ENCODE measurements at places on chromosomes 2 and 18. TPM values are rescaled to one million over a fixed set of nuclear protein-coding genes. Genes with fewer than 3 reads are reported as not detected.

Gene ST6GAL2
- total RNA-seq: 120 TPM

Gene MYO7B
- total RNA-seq: 0.77 TPM

GRCh38 chr2:36677996-36678605 lies 18.4 kb upstream of the VIT start:
- no peak overlapping the region for H3K4me3 ChIP-seq
- H3K27ac ChIP-seq: no peak overlapping the region
- H3K27me3 ChIP-seq: no peaks in the 10 kb centered on the region
- peak; percentile 62 for DNase-seq

DNA sequence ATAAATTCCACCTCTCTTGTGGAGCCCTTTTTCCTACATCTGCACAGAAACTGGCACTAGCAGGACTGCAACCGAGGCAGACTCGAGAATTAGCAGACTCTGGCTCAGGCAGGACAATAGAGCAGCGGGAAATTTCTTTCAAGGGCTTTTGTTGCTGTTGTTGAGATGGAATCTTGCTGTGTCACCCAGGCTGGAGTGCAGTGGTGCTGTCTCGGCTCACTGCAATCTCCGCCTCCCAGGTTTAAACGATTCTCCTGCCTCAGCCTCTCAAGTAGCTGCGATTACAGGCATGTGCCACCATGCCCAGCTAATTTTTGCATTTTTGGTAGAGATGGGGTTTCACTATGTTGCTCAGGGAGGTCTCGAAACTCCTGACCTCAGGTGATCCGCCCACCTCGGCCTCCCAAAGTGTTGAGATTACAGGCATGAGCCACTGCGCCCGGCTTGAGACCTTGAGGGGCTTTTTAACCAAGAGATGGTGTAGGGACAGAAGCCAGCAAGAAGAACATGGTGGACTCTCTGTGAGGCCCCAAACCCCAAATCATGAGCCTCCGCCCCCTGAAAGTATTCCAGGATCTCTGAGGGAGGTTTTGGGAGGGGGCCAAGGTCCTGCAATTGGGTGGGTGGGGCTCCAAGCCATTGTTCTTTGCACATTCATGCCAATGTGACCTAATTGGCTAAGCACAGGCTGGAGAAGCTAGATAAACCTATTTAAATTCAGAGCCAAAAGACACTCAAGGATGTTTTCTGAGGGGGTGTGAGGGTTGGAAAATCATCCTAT lies 68.4 kb upstream of the MSH2 start:
- no peaks in the 10 kb centered on the region for H3K27me3 ChIP-seq
- H3K4me1 ChIP-seq: peaks cover 3% of the 10 kb centered on the region
- H3K4me3 ChIP-seq: no peak overlapping the region
- no peak for DNase-seq
- no peaks in the 10 kb centered on the region for H3K36me3 ChIP-seq

DNA sequence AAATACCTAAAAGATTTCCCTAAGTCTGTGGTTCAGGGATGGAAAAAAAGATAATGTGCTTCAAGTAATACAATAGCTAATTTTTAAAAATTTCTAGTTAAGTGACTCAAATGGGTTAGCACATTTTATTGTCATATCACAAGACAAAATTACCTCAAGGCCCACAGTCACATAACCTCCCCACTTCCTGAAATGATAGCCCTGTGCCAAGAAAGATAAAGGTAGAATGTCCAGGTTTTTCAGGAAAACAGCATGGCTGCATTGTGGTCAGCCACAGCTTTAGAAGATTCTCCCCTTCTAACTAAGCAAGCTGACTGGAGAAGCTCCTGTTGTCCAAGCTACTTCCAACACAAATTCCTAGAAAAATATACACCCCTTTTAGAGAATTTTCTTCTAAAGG lies 127.1 kb upstream of the SLC35G4 start:
- no peak overlapping the region for H3K4me3 ChIP-seq
- no peaks in the 10 kb centered on the region for H3K4me1 ChIP-seq
- DNase-seq: peak; percentile 55
- no peaks in the 10 kb centered on the region for H3K36me3 ChIP-seq

Gene CFAP65
- 0.27 TPM for total RNA-seq

DNA sequence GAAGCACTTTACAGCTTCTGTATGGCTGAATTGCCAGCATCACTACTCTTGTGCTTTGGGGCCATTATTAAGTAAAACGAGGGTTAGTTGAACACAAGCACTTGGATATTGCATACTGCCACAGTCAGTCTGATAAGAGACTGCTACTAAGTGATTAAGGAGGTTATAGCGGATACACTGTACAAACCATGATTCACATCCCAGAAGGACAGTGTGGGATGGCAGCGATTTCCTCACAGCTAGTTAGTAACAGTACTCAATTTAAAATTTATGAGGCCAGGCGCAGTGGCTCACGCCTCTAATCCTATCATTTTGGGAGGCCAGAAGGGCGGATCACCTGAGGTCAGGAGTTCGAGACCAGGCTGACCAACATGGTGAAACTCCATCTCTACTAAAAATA lies 2.6 kb upstream of the BMPR2 start:
- H3K27ac ChIP-seq: no peak overlapping the region
- H3K36me3 ChIP-seq: no peaks in the 10 kb centered on the region
- peak; percentile 59 for DNase-seq
- H3K27me3 ChIP-seq: no peaks in the 10 kb centered on the region

GRCh38 chr2:59440491-59440890 lies 1113.0 kb downstream of the BCL11A start:
- H3K27me3 ChIP-seq: no peaks in the 10 kb centered on the region
- no peak overlapping the region for H3K27ac ChIP-seq
- no peaks in the 10 kb centered on the region for H3K4me1 ChIP-seq
- no peak overlapping the region for H3K4me3 ChIP-seq
- H3K36me3 ChIP-seq: no peaks in the 10 kb centered on the region

Gene SLC14A1
- not detected for total RNA-seq

Gene TMEM37
- total RNA-seq: 3.3 TPM

GRCh38 chr2:12602661-12603060 lies 114.1 kb upstream of the TRIB2 start:
- DNase-seq: peak; percentile 20
- H3K4me3 ChIP-seq: no peak overlapping the region
- H3K4me1 ChIP-seq: peaks cover 10% of the 10 kb centered on the region
- no peaks in the 10 kb centered on the region for H3K36me3 ChIP-seq
- H3K27ac ChIP-seq: no peak overlapping the region

DNA sequence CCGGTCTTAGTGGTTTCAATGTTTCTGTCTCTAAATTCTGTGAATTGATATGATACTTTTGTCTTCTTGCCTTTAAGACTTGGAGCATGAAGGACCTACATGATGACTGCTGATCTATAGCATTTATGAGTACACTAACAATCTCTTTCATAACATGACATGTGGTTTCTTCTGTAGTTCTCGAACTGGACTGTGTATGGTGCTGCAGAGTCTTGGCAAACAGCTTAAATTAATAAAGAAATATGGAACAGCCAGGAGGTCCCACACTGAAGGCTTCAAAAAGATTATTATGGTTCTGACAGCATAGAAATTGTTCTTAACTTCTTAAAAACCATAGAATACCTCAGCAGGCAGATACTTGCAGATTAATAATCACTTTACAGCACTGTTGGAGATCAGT lies 145.0 kb downstream of the DCC start:
- H3K27ac ChIP-seq: no peak overlapping the region
- H3K4me1 ChIP-seq: no peaks in the 10 kb centered on the region
- no peak for DNase-seq
- no peaks in the 10 kb centered on the region for H3K36me3 ChIP-seq

Gene AMER3
- not detected for total RNA-seq

DNA sequence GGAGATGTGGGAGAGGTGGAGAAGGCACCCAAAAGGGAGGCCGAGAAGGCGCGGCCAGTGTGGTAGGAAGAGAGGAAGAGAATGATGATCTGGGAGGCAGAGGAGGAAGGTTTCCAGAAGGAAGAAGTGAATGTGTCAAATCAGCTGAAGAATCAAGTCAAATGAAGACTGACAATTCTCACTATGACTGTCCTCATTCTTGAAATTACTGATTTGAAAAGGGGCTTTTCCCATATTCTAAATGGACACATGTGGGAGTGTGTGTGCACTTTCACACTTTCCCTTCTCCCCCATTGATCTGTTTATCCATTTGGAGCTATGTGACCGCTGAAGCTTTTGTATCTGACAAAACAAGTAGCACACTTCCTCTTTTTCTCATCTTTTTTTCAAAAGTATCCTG lies 6.1 kb downstream of the AFF3 start:
- no peak for DNase-seq
- no peak overlapping the region for H3K27ac ChIP-seq
- no peaks in the 10 kb centered on the region for H3K36me3 ChIP-seq
- H3K27me3 ChIP-seq: no peaks in the 10 kb centered on the region
- H3K4me3 ChIP-seq: no peak overlapping the region

Gene ARHGEF33
- total RNA-seq: 0.30 TPM

- H3K27ac ChIP-seq: no peak overlapping the region
- H3K4me3 ChIP-seq: no peak overlapping the region
- no peaks in the 10 kb centered on the region for H3K27me3 ChIP-seq
- no peaks in the 10 kb centered on the region for H3K4me1 ChIP-seq
- DNase-seq: no peak
These were observed 212.8 kb downstream of the MYCN start for GRCh38 chr2:16152928-16153753.

DNA sequence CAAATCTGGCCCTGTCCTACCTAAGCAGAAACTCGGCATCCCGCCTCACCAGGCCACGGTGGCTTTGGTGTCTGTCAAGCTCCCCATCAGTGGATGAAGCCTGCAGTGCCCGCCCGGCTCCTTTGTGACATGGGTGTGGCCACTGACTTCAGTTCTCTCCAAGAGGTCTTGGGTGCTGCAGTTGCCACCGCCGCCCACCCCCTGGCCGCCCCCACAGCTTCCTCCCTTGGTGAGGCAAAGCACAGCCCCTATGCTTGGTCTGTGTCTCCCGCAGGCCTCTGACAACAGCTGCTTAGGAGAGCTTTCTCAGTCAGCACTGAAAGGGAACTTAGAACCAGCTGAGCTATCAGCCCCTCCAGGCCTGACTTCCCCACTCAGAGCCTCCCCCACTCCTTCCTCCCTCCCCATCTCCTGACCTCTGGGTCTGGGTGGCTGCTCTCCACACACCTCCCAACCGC lies 22.9 kb upstream of the GPR55 start:
- H3K27me3 ChIP-seq: no peaks in the 10 kb centered on the region
- no peak overlapping the region for H3K4me3 ChIP-seq
- no peak overlapping the region for H3K27ac ChIP-seq
- no peaks in the 10 kb centered on the region for H3K36me3 ChIP-seq

Gene LRATD1
- total RNA-seq: 28.3 TPM

- no peak overlapping the region for H3K27ac ChIP-seq
- no peak overlapping the region for H3K4me3 ChIP-seq
- peaks cover 21% of the 10 kb centered on the region for H3K27me3 ChIP-seq
- H3K4me1 ChIP-seq: peaks cover 19% of the 10 kb centered on the region
- DNase-seq: no peak
- no peaks in the 10 kb centered on the region for H3K36me3 ChIP-seq
These were observed 18.8 kb upstream of the RHOB start for GRCh38 chr2:20427931-20428526.

GRCh38 chr18:31185186-31185950 lies 22.7 kb upstream of the DSC1 start:
- no peak overlapping the region for H3K4me3 ChIP-seq
- H3K36me3 ChIP-seq: no peaks in the 10 kb centered on the region
- H3K27me3 ChIP-seq: no peaks in the 10 kb centered on the region
- DNase-seq: peak; percentile 41
- H3K27ac ChIP-seq: no peak overlapping the region

Gene NT5DC4
- not detected for total RNA-seq

DNA sequence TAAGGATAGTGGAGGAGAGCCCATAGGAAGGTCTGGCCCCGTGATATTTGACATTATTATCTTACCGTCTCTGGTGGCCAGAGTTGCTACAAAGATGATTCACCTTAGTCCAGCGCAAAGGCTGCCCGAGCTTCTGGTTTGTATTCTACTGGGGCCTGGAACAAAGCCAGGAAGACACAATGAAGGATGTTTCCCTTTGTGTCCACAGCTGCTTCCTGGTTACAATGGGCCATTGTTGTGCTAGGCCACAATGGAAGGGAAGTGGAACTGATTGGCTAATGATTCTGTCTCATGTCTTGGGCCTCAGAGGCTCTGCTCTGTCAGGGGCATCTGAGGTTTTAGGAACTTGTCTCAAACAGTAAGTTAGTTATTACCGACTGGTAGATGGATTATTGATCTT lies 132.2 kb downstream of the TDRD15 start:
- H3K4me3 ChIP-seq: no peak overlapping the region
- DNase-seq: no peak
- no peaks in the 10 kb centered on the region for H3K27me3 ChIP-seq
- peaks cover 5% of the 10 kb centered on the region for H3K4me1 ChIP-seq

Gene DPY30
- 71.1 TPM for total RNA-seq

DNA sequence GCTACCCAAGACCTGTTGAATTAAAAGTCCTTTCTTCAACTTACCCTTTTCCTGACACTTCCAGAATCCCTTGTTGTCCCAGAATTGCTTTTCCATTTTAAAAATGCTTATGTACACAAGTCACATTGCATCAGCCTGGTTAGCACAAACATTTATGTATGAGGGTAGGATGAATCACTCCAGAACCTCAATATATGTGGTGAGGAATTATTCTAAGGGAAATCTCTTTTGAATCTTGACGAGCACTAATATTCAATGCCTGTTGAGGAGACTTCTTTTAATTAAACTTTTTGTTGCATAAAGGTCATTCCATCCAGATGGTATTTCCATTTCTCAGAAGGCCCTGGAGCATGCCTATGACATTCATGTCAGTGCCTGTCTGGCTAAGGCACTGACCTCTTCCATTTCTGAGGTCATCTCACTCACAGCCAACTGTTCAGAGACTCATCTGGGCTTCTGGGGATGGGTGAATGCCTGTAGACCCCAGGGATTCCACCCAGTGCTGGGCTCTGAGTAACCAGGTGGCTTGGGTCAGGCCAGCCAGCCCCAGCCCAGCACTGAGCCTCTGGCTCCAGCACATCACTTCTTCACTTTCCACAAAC lies 28.2 kb downstream of the ACMSD start:
- H3K4me1 ChIP-seq: no peaks in the 10 kb centered on the region
- H3K27ac ChIP-seq: no peak overlapping the region
- H3K36me3 ChIP-seq: no peaks in the 10 kb centered on the region

- DNase-seq: no peak
- no peak overlapping the region for H3K4me3 ChIP-seq
- no peak overlapping the region for H3K27ac ChIP-seq
- no peaks in the 10 kb centered on the region for H3K27me3 ChIP-seq
- no peaks in the 10 kb centered on the region for H3K36me3 ChIP-seq
These were observed 234.0 kb downstream of the LRRTM1 start for GRCh38 chr2:80070587-80070986.

GRCh38 chr2:209653134-209653533 lies 118.5 kb upstream of the UNC80 start:
- H3K4me1 ChIP-seq: no peaks in the 10 kb centered on the region
- DNase-seq: no peak
- H3K4me3 ChIP-seq: no peak overlapping the region
- no peak overlapping the region for H3K27ac ChIP-seq
- H3K36me3 ChIP-seq: no peaks in the 10 kb centered on the region

GRCh38 chr2:22110244-22110651 lies 986.5 kb downstream of the TDRD15 start:
- H3K4me1 ChIP-seq: no peaks in the 10 kb centered on the region
- H3K36me3 ChIP-seq: no peaks in the 10 kb centered on the region
- DNase-seq: no peak
- H3K4me3 ChIP-seq: no peak overlapping the region
- H3K27me3 ChIP-seq: no peaks in the 10 kb centered on the region

- no peak for DNase-seq
- H3K27me3 ChIP-seq: no peaks in the 10 kb centered on the region
- H3K27ac ChIP-seq: no peak overlapping the region
These were observed 3.5 kb upstream of the RHOB start for GRCh38 chr2:20443276-20443920.

Gene CYP27A1
- total RNA-seq: 3.9 TPM

Data from astrocyte (in vitro differentiated cells and primary cell).